ENCODE measurements at places on chromosomes 5 and 9. TPM values are rescaled to one million over a fixed set of nuclear protein-coding genes. Genes with fewer than 3 reads are reported as not detected.

Gene TAS2R1
- not detected for total RNA-seq

Gene CRHBP
- 3.5 TPM for total RNA-seq

Gene CDC23
- 23.8 TPM for total RNA-seq

Gene MEIKIN
- not detected for total RNA-seq

Gene MEGF10
- total RNA-seq: under 0.01 TPM

Gene FOXD4L4
- 0.29 TPM for total RNA-seq

Gene GMCL2
- total RNA-seq: not detected

Gene PCDHA9
- under 0.01 TPM for total RNA-seq

Gene EGFLAM
- 3.0 TPM for total RNA-seq

Gene CCIN
- total RNA-seq: 1.7 TPM

Gene IL13
- total RNA-seq: not detected

Gene SCGB3A2
- not detected for total RNA-seq

Gene ACTBL2
- total RNA-seq: not detected

Gene ZNF189
- 24.4 TPM for total RNA-seq

Gene GARNL3
- 1.3 TPM for total RNA-seq

Gene ZCCHC9
- total RNA-seq: 41.2 TPM

Gene SPATA31E1
- not detected for total RNA-seq

Gene NRG2
- 0.73 TPM for total RNA-seq

Gene PHAX
- 61.5 TPM for total RNA-seq

Gene TNIP1
- total RNA-seq: 56.0 TPM

Gene IFNK
- not detected for total RNA-seq

Gene DMRT3
- total RNA-seq: not detected

Gene HAVCR1
- 0.17 TPM for total RNA-seq

Gene SPAG8
- 1.5 TPM for total RNA-seq

Gene CCDC152
- total RNA-seq: 5.8 TPM

Gene ASS1
- total RNA-seq: 225 TPM

Gene ADAMTS6
- 52.8 TPM for total RNA-seq

Gene TOR2A
- 4.5 TPM for total RNA-seq

Gene TICAM2
- 11.8 TPM for total RNA-seq

Gene NELFB
- total RNA-seq: 53.4 TPM

Gene SLC4A9
- not detected for total RNA-seq

Gene SPATA31C1
- total RNA-seq: not detected

Gene OSMR
- total RNA-seq: 73.0 TPM

Gene ANKRD31
- under 0.01 TPM for total RNA-seq

Gene NPR3
- total RNA-seq: 82.2 TPM

Gene GLDC
- 0.58 TPM for total RNA-seq
